ENCODE measurements at places on chromosomes 11 and 22.

GRCh38 chr11:1894759-1895158 is 3.1 kb upstream of the PRR33 start:
- DNase-seq = no peak

GRCh38 chr11:128867277-128867676 is at the start of gene KCNJ1:
TSS of gene KCNJ1 (minus strand) at chr11:128867296. CDS start at chr11:128840243, 27,053 bp downstream.
- DNase-seq = no peak

GRCh38 chr11:113023228-113023627 is 62.0 kb downstream of the NCAM1 start:
- no peak for DNase-seq

GRCh38 chr11:84608837-84609196 is 1018.3 kb downstream of the DLG2 start:
- no peak for DNase-seq

- no peak for DNase-seq
These were observed 269.0 kb upstream of the PDGFD start for GRCh38 chr11:104432981-104433380.

DNA sequence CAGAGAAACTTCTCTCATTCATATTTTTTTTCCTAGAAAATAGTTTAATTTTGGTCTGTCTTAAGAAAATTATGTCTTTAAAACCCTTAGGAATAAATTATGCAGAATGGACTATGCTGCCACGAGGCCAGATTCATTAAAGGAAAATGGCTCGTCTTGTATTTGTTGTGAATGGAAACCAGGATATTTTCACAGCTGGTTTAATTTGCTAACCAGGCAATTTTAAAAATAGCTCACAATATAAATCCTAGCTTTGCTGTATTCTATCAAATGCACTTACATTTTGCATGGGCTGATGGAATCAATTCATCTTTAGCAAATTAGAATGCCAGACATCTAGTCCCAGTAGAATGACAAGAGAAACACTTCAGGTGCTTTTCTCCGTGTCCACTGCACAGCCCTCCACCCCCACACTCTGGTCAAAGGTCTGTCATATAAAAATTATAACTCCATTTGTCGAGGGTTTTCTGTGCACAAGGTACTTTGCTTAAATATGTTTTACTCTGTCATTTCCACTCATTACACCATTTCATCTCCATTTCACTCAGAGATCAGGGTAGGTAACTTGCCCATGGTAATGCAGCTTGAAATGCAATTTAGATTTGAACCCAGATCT is 20.3 kb upstream of the TNRC6B start:
- no peak for DNase-seq

DNA sequence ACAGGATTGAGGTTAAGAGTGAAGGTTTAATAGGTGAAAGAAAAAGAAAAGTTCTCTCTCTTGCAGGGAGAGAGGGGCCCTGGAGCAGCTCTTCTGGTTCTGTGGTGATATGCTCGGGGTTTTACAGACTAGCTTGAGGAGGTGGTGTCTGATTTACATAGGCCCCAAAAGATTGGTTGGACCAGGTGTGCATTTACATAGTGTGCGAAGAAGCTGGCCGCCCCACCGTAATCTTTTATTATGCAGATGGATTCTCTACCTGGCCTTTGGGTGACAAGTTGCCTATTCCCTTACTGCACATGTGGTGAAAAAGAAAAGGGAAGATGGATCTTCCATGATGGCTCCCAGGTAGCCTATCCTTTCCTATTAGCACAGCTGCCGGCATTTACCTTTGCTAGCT is 219.9 kb upstream of the GRIA4 start:
- no peak for DNase-seq
